Fibroblast of mammary gland (primary cell): ENCODE measurements at places on chromosomes 5 and 9.

DNA sequence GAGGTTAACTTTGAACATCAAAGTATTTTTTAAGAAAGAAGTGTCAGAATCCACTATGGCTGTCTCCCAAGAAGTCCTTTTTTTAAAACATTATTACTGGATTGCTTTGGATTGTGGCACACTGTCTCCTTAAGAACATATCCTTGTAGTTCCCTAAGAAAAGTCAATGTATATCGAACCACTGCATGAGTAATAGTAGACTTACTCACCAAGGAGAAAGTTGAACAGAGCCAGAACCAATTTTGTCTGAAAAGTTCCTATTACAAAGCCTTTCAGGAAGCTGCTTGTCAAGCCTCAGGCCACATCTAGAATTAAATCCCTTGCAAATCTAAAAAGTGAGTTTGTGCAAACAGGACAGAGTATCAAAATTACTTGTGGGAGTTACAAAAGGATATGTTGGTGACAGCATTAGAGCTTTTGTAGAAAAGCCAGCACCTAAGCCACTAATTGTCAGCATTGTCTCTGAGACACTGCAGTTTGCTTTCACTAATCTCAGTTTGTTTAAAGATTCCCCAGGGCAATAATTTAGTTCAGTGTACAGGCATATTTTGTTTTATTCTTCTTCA is 195.4 kb downstream of the MPDZ start:
- DNase-seq, result peak; percentile 74

DNA sequence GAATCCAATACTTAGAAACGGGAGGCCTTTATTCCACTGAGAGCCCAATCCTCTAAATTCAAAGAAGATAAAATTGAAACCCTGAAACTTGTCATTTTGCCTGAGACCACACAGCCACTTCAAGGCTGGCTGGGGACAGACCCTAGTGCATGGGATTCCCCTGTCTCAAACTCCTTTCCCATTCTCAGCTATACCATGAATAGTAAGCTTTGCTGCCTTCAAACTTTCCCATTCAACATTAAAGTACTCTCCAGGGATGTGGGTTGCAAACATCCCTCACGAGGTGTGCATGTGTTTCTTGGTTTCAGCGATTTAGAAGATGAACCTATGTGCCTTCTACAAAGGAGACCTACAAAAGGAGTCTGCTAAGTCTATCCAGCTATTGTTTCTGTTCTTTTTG is 64.6 kb downstream of the GABRB2 start:
- DNase-seq, result no peak

- no peak for DNase-seq
Observed at GRCh38 chr5:67674159-67674655, 477.6 kb upstream of the CD180 start.

GRCh38 chr9:137740312-137740711 is 121.5 kb downstream of the EHMT1 start:
- DNase-seq, result peak; percentile 62

DNA sequence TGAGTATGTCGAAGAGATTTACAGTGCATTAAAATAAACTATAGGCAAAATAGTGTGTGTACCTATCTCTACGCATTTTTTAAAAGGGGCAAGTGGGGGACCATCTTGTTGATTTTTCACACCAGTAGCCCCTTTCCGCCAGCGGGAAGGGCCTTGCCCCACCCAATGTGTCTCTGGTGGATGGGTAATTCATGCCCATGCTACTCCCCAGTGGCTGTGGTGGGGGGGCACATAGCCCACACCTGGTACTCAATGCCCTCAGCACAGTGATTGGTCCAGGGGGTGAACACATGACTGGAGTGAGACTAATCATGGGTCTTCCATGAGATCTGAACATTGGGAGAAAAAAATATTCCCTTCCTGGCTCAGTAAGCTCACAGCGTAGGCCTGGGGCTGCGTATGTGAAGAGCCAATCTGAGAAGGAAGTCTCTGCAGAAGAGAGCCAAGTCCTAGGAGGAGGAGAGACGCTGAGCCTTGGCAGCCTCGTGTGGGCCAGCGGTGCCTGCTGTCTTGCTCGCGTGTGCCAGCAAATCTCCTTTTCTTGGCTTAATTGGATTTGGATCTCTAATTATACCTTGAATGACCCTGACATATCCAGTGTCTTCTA is 103.4 kb downstream of the ADAMTS2 start:
- no peak for DNase-seq

DNA sequence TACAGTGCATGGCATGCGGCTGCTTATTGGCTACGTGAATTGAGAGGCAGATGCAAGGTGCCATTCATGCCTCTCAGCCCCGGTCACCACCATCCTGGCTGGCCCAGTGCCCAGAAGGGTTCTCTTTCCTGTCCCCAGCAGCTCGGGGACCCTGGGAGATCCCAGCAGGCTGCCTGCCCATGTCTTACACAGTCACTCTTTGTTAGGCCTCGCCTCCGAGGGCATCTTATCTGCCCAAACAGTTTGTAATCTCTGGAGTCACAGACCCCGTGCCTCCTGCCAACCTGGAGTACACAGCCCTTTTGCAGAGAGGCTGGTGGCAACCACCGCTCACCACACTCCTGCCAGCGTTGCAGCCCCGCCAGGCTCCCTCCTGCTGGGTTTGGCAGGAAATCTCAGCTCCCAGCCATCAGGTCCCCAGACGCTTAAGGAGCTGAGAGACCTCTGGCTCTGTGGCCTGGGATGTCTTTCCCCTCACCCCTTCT is 7.0 kb upstream of the AK1 start:
- DNase-seq, result no peak

- peak; percentile 67 for DNase-seq
Observed at GRCh38 chr5:168851902-168852321, 272.7 kb upstream of the PANK3 start.

GRCh38 chr9:97384406-97385262 is 27.3 kb upstream of the TDRD7 start:
- no peak for DNase-seq

DNA sequence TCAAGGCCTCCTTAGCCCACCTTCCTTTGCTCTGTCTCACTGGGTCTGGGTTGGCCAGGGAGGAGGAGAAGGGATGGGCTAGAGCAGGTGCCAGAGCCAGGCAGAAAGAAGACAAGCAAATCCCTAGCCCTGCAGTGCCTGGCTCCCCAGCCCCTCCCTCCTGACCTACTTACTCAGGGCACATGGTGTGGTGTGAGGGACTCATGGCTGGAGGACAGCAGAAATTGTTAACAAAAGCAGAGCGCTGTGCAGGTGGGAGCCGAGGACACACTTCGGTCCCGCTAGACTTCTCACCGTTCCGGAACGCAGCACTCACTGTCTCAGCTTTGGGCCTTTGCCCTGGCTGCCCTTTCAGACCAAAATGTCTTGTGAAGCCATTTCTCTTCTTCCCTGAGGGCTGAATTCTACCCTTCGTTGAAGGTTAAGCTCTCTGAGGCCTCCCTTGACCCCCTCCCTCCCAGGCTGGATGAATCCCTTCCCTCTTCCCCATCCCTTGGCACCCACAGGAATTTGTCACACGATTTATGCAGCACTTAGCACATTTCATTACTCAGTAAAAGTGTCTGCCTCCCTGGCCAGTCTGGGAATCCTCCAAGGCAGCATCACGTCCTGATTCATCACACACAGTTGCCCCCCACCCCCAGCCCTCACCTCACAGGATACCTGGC is 263.9 kb upstream of the TRPC7 start:
- DNase-seq, result no peak

DNA sequence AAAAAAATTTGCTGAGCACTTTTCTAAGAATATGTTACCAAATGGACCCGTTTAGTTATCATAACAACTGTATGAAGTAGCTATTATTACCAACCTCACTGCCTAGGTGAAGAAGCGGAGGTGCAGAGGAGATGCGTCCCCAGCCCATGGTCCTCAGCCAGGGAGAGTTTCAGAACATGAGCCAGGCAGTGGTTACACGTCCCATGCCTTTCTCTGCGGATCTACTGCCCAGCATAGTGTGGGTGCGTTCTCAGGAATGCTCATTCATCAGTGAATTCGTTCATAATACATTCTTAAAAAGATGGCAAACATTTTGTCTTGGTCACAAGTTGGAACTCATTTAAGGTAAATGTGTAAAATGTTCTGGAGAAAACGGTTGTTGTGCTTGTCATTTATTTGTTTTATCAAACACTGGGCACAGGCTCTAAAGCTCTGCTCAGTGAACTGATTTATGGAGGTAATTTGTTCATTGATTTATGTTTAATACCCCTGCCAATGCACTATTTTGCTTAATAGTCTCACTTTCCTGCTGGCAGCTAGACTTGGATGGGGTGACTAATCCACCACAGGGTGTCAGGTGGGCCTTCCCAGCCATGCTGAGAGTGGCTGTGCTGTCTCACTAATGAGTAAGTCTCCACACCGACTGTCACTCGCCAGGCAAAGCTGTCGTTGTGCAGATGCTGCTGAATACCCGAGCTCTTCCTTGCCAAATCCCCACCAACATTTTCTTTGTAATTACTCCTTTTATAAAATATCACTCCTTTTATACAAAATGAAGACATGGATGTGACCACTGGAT is 248.8 kb downstream of the TENT4A start:
- DNase-seq, result no peak

- DNase-seq, result peak; percentile 35
Observed at GRCh38 chr9:16154521-16155078, 601.8 kb downstream of the CCDC171 start.

GRCh38 chr5:124253203-124253810 is 493.1 kb downstream of the ZNF608 start:
- DNase-seq, result peak; percentile 7

DNA sequence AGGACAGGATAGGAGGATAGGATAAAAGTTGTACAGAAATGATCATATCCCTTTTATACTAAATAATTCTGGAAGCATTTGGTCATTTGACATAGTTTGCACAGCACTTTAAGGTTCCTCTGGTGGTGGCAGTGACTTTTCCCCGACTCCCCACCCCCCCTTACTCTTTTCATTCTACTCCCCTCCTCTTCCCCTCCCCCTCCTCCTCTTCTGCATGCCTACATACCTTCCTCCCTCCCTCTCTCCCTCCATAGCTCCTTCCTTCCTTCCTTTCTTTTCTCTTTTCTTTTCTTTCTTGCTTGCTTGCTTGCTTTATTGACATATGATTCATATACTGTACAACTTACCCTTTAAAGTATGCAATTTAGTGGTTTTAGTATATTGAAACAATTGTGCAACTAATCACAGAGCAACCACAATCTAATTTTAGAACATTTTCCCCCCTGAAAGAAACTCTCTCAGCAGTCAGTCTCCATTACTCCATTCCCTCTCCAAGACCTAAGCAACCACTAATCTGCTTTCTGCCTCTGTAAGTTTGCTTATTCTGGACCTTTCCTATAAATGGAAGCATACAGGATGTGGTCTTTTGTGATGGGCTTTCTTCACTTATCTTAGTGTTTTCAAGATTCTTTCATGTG is 159.0 kb downstream of the HACD4 start:
- DNase-seq, result peak; percentile 84

- peak; percentile 86 for DNase-seq
Observed at GRCh38 chr5:10400831-10401230, 40.8 kb upstream of the ROPN1L start.

- peak; percentile 78 for DNase-seq
Observed at GRCh38 chr5:84494453-84494852, 109.8 kb upstream of the EDIL3 start.

- DNase-seq, result no peak
Observed at GRCh38 chr5:76125888-76126287, 42.7 kb downstream of the SV2C start.

DNA sequence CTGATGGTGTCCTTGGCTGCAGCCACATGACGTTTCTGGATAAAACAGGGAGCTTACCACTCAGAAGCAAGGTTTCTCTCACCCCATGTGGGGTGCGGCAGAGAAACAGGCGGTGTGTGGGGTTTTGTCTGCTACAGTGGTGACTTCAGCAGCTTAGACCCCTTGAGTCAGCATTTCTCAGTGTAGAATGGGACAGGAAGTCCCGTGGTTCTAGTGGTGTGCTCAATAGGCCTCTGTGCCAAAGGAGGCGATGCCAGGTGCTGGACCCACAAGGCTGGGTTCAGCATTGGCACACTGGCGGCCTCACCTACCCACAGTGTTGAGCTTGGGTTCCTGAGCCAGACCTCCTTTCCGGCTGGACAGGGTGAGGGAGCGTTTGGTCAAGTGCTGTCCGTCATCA is 125.2 kb upstream of the SMIM23 start:
- DNase-seq, result no peak

- DNase-seq, result peak; percentile 29
Observed at GRCh38 chr9:85740787-85741094, 1.0 kb downstream of the AGTPBP1 start.

- DNase-seq, result no peak
Observed at GRCh38 chr5:33817301-33817700, 74.5 kb downstream of the ADAMTS12 start.

GRCh38 chr9:37986771-37987258 is 82.2 kb downstream of the SHB start:
- no peak for DNase-seq

DNA sequence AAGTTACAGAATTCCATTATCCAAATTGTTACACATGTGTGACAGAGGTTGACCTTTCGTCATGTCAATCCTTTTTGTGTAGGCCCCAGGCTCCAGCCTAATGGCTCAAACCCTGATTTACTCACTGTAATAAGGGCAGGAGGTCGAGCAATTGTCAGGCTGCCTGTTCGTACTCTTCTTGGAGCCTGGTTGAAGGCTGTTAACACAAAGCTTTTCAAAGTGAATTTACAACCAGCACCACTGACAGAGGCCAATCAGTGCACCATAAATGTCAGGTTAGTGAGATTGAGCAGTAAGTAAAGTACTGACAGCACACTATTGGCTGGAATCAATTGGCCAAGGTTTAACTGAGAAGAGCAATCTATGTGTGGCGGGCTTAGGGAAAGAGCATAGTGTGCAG is 16.8 kb downstream of the PRDM6 start:
- no peak for DNase-seq

- no peak for DNase-seq
Observed at GRCh38 chr5:179112469-179113142, 52.4 kb downstream of the ZNF354C start.

DNA sequence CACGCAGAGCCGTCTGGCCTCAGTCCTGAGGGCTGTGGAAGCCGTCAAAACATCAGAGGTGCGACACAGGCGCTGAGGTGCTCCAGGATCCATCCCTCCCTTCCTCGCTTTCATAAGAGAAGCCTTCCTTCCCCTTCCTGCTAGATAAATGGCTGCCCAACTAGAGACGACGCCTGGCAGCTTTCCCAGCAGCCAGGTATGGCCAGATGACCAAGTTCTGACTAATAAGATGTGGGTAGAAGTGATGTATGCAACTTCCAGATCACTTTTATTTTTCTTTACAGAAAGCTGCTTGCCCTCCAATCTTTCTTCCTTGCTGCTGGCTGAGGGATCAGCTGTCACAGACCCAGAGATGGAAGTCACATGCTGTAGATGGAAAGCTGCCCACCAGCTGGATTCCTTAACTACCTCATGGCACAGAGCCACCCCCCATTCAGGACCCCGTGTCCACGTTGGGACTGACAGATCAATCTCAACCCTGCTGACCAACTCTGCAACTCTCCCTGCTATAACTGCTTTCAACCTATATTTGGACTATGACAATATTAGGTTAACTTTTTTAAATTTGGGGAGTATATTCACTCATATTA is 8.8 kb downstream of the MAPK9 start:
- peak; percentile 28 for DNase-seq

DNA sequence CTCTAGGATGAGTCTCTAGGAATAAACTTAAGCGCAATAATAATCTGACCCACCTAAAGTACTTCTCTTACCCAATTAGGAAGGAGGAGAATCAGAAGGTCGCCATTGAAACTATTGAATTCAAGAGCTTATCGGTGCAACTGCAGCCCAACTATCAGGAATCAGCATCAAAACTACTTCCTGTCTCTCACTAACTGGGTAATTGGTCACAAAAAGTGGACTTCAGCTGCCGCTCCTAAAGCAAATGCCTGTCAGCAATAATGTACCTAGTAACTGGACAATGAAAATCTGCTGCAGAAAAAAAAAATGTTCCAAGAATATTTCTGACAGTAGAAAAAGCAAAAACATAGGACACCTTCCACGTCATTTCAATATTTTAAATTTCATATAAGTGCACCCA is 3.3 kb downstream of the OR1L8 start:
- DNase-seq, result no peak
